Adrenal gland (tissue), 19 donors: ENCODE measurements at places on chromosomes 3 and 15. TPM values are rescaled to one million over a fixed set of nuclear protein-coding genes. Genes with fewer than 3 reads are reported as not detected.
A peak's percentile ranks its signal among the peaks of the same experiment; 100 is the strongest.

GRCh38 chr3:186949281-186949982, 19.1 kb downstream of the ST6GAL1 start:
- DNase-seq, result no peak
- H3K4me1 ChIP-seq, result no peaks in the 10 kb centered on the region
- H3K36me3 ChIP-seq, result no peaks in the 10 kb centered on the region
- no peaks in the 10 kb centered on the region for H3K27me3 ChIP-seq
- no peak overlapping the region for H3K4me3 ChIP-seq

DNA sequence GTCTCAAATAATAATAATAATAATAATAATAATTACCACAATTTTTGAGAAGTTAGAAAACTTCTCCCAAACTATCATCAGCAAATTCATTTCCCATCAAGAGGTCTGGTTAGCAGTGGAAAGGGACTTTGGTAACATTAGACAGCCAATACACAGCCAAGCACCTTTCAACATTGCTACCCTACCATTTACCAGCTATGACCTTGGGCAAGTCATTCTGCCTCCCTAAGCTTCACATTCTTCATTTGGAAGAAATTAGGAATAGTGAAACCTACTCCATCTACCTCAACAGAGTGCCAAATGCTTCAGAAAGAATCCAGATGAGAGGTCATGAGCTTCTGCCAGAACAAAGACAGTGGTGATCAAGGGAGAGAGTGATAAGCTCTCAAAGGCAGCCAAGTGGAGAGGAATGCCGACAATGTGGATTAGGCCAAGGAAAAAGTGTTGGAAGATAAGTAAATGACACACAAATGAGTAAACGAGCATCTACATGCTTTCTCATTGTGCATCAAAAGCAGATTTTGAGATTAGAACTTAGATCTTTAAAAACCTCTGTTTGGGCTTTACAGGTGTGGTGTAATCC, 42.9 kb upstream of the LPP start:
- no peaks in the 10 kb centered on the region for H3K36me3 ChIP-seq
- no peaks in the 10 kb centered on the region for H3K27me3 ChIP-seq
- DNase-seq, result peak; percentile 22
- H3K4me1 ChIP-seq, result no peaks in the 10 kb centered on the region

DNA sequence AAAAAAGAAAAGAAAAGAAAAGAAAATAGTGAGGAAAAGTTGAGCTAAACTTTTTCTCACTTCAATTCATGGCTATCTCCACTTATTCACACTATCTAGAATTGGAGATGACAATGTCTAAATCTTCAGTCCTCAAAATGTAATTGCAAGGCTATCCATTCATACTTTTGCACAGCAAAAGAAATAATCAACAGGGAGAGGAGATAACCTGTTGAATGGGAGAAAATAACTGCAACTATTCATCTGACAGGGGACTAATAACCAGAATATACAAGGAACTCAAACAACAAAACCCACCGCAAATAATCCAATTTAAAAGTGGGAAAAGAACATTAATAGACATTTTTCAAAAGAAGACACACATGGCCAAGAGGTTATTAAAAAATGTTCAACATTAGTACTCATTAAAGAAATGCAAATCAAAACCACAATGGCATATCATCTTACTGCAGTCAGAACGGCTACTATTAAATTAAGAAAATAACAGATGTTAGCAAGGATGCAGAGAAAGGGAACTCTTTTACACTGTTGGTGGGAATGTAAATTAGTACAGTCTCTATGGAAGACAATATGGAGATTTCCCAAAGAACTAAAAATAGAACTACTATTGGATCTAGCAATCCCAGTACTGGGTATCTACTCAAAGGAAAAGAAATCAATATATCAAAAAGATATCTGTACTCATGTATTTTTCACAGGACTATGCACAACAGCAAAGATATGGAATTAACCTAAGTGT, 73.5 kb upstream of the PPIB start:
- no peak overlapping the region for H3K4me3 ChIP-seq
- no peak overlapping the region for H3K27ac ChIP-seq
- DNase-seq, result no peak
- H3K36me3 ChIP-seq, result no peaks in the 10 kb centered on the region

GRCh38 chr15:95669146-95669922, 661.2 kb upstream of the NR2F2 start:
- DNase-seq, result no peak
- peak overlapping the region; percentile 20 for H3K27ac ChIP-seq
- no peaks in the 10 kb centered on the region for H3K4me1 ChIP-seq
- H3K36me3 ChIP-seq, result no peaks in the 10 kb centered on the region
- H3K4me3 ChIP-seq, result no peak overlapping the region

DNA sequence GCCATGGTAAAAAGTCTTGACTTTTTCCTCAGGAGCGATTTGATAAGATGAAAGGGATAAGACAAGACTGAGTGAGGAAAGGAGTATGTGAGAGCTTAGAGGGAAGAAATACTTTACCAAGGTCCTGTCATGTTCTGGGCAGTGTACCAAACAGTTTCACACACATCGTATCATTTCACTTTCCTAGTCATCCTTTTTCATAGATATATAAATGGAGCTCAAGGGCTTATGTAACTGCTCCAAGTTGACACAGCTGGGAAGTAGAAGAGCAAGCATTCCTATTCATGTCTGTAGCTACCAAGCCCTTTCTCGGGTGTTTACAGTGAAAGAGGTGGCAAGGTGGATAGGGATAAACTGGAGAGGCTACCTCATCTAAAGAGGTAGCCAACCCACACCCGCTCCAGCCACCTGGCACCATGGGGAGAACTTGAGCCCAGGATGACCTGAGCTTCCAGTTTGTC, 57.4 kb downstream of the MRPS25 start:
- H3K36me3 ChIP-seq, result no peaks in the 10 kb centered on the region
- no peaks in the 10 kb centered on the region for H3K27me3 ChIP-seq
- H3K27ac ChIP-seq, result no peak overlapping the region
- H3K4me1 ChIP-seq, result peaks cover 3% of the 10 kb centered on the region
- H3K4me3 ChIP-seq, result no peak overlapping the region
- DNase-seq, result peak; percentile 27

DNA sequence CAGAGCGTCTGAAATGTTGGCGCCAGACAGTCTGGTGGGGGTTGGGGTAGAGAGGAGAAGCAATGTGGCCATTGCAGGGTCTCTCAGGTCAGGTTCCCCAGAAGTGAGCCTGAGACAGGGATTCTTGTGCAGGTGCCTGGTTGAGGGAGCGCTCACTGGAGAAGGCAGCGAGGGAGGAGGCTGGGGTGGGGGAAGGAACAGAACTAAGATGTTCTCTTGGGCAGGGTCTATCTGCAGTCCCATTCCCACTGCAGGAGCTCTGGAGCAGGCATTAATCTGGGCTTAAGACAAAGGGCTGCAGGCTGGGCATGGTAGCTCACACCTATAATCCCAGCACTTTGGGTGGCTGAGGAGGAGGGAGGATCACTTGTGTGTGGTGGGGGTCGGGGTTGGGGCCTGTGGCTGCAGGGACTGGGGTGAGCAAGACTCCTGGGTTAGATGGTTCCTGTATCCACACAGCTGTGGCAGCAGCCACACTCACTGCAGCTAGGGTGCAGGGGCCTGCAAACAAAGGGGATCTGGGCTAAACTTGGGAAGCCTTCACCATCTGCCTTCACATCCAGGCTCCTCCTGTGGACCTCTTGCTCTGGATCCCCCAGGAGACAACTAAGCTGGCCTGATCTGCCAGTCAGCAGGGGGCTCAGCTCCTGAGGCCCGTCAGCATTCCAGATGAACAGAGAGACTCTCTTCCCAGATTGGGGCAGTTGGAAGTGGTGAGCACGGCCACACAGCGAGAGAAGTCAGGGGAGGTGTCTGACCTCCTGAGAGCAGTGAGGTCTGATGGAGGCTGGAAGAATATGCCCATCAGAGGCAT, 172.5 kb downstream of the ABHD5 start:
- no peaks in the 10 kb centered on the region for H3K4me1 ChIP-seq
- H3K36me3 ChIP-seq, result no peaks in the 10 kb centered on the region
- DNase-seq, result no peak
- no peak overlapping the region for H3K4me3 ChIP-seq
- H3K27me3 ChIP-seq, result no peaks in the 10 kb centered on the region
- H3K27ac ChIP-seq, result no peak overlapping the region

DNA sequence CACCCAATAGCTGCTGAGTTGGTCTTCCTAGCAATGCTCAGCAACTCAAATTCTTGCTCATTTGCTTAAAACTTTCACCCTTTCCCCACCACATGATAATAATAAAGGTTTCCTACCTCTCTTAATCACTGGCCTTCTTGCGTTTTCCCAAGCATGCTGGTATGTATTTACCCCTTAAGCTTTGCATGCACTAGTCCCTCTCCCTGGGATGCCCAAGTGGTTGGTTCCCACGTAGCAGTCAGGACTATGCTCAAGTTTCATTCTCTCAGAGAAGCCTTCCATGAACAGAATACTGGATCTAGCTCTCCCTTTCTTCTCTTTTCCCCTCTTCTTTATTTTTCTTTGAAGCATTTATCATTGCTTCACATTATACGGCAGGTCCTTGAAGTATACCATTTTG, 108.8 kb downstream of the KBTBD8 start:
- H3K4me3 ChIP-seq, result no peak overlapping the region
- H3K27me3 ChIP-seq, result no peaks in the 10 kb centered on the region
- no peaks in the 10 kb centered on the region for H3K4me1 ChIP-seq
- DNase-seq, result no peak
- no peak overlapping the region for H3K27ac ChIP-seq

GRCh38 chr3:146542179-146542578, 2.2 kb downstream of the PLSCR1 start:
- H3K4me3 ChIP-seq, result no peak overlapping the region
- DNase-seq, result no peak
- no peaks in the 10 kb centered on the region for H3K4me1 ChIP-seq
- no peaks in the 10 kb centered on the region for H3K36me3 ChIP-seq

DNA sequence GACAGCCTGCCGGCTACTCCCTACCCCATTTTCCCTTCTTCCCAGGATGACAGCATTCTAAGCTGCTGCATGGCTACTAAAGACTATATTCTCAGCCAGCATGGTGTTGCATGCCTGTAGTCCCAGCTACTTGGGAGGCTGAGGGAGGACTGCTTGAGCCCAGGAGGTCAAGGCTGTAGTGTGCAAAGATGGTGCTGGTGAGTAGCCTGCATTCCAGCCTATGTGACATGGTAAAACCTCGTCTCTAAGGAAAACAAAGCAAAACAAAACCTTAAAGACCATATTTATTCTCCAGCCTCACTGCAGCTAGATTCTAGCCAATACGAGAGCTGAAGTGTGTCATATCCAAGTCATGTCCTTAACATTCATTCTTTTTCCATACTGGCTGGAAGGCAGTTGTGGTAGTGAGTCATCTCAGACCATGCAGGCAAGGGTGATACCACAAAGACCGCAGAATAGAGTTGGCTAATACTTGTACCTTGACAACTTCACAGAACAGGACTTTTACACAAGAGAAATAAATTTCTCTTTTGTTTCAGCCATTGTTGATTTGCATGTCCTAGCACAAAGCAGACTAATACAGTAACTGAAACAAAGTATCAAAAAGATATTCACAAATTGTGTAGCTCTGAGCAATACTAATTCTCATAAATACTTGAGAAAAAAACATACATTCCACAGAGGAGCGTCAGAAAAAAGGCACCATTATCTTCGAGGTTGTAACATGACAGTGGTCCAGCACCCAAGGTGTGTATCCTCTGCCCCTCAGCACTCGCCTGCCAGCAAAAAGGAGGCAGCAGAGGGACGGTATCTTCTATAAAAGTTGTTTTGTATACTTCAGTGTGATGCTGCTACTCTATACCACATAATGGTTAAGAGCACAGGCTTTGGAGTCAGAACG, 14.8 kb downstream of the PBRM1 start:
- no peaks in the 10 kb centered on the region for H3K36me3 ChIP-seq
- peak overlapping the region; percentile 39 for H3K27ac ChIP-seq
- H3K4me3 ChIP-seq, result no peak overlapping the region

- H3K4me3 ChIP-seq, result no peak overlapping the region
- no peak overlapping the region for H3K27ac ChIP-seq
- H3K36me3 ChIP-seq, result no peaks in the 10 kb centered on the region
Observed at GRCh38 chr3:142947352-142947751, 16.1 kb downstream of the PAQR9 start.

DNA sequence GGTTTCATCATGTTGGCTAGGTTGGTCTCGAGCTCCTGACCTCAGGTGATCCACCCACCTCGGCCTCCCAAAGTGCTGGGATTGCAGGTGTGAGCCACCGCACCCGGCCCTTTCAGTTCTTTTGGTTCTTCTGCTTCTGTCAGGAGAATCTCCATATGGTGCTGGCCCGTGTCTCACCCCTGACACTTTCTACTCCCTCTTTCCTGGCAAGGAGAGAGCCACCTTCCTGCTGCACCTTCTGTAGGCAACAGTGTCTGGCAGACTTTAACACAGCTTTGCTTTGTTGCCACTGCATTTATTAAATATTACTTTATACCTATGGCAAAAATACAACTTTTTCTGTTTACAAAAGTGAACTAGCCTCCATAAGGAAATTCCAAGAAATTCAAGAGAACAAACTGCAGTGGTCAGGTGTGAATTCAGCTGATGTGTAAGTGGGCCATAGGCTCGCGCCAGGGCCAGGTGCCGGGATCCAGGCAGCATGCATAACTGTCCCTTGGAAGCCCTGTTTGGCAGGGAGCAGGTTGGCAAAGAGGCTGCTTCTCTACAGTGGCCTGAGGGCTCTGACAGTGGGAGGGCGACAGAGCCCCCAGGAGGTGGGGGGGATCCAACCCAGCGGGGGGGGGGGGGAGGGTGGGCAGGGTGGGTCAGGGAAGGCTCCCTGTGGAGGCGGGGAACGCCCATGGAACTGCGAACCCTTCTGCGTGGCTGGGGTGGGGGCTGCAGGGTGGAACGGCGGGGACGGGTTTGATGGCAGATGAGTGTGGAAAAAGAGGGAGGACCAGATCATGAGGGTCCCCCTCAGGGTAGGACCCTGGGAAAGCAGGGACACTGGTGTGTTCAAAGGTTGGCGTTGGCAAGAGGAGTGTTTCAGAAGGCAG, 21.1 kb downstream of the CTSH start:
- no peak overlapping the region for H3K27ac ChIP-seq
- DNase-seq, result no peak
- no peaks in the 10 kb centered on the region for H3K36me3 ChIP-seq
- no peaks in the 10 kb centered on the region for H3K27me3 ChIP-seq
- no peak overlapping the region for H3K4me3 ChIP-seq

GRCh38 chr3:4745235-4745610, 234.0 kb upstream of the BHLHE40 start:
- H3K4me1 ChIP-seq, result peaks cover 25% of the 10 kb centered on the region
- no peak overlapping the region for H3K4me3 ChIP-seq
- H3K36me3 ChIP-seq, result no peaks in the 10 kb centered on the region
- no peak for DNase-seq
- no peak overlapping the region for H3K27ac ChIP-seq

- H3K27me3 ChIP-seq, result no peaks in the 10 kb centered on the region
- no peak for DNase-seq
- no peaks in the 10 kb centered on the region for H3K4me1 ChIP-seq
- H3K36me3 ChIP-seq, result no peaks in the 10 kb centered on the region
Observed at GRCh38 chr3:157574531-157574930, 71.3 kb upstream of the VEPH1 start.

- no peak overlapping the region for H3K4me3 ChIP-seq
- no peaks in the 10 kb centered on the region for H3K27me3 ChIP-seq
- no peaks in the 10 kb centered on the region for H3K4me1 ChIP-seq
- H3K27ac ChIP-seq, result no peak overlapping the region
Observed at GRCh38 chr15:72193836-72194396, 3.7 kb downstream of the GRAMD2A start.

The RNF168 gene
- total RNA-seq, result 12.8 TPM

The SPINT1 gene
- 5.1 TPM for total RNA-seq

The ZIC1 gene
- total RNA-seq, result not detected

The LIPC gene
- total RNA-seq, result 0.28 TPM

The SCN11A gene
- 0.10 TPM for total RNA-seq
